ENCODE measurements at places on chromosomes 16 and 17. TPM values are rescaled to one million over a fixed set of nuclear protein-coding genes. Genes with fewer than 3 reads are reported as not detected.

- no peak for DNase-seq
Observed at GRCh38 chr17:47204722-47205418, 4.3 kb upstream of the MYL4 start.

- no peak for DNase-seq
Observed at GRCh38 chr16:66190411-66190810, 176.1 kb upstream of the CDH5 start.

Gene VPS35L
- total RNA-seq, result 20.8 TPM

Gene CDH1
- total RNA-seq, result 302 TPM

- DNase-seq, result no peak
Observed at GRCh38 chr17:7684851-7685532, 2.3 kb downstream of the TP53 start.

Gene DHRS7C
- total RNA-seq, result not detected
